ENCODE measurements at places on chromosomes 1 and 21.

GRCh38 chr1:42469727-42470126 lies 6.6 kb downstream of the CCDC30 start:
- no peak for DNase-seq

- DNase-seq: no peak
Observed at GRCh38 chr1:62599044-62599443, 1.7 kb downstream of the ANGPTL3 start.

DNA sequence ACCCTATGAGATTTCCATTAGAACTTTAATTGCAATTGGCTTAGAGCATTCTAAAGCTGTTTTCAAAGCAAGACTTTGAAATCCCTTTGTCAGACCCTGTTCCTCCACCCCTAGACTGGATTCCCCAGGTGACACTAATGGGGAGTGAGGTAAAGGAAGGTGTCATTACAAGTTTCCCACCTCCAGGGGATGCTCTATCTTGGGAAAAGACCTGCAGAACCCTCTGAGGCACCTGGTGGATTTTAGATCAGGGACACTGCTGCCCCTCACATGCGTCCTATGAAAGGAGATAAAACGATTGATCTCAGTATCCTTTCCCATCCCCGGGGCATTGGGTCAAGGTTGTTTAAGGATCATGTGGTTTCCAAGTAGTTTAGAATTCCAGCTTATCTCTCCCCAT lies 80.3 kb upstream of the RGS4 start:
- DNase-seq: no peak

GRCh38 chr1:17352419-17352909 lies 19.5 kb upstream of the PADI6 start:
- no peak for DNase-seq

GRCh38 chr1:12617511-12617900 lies 504 bp downstream of the DHRS3 start:
- no peak for DNase-seq

DNA sequence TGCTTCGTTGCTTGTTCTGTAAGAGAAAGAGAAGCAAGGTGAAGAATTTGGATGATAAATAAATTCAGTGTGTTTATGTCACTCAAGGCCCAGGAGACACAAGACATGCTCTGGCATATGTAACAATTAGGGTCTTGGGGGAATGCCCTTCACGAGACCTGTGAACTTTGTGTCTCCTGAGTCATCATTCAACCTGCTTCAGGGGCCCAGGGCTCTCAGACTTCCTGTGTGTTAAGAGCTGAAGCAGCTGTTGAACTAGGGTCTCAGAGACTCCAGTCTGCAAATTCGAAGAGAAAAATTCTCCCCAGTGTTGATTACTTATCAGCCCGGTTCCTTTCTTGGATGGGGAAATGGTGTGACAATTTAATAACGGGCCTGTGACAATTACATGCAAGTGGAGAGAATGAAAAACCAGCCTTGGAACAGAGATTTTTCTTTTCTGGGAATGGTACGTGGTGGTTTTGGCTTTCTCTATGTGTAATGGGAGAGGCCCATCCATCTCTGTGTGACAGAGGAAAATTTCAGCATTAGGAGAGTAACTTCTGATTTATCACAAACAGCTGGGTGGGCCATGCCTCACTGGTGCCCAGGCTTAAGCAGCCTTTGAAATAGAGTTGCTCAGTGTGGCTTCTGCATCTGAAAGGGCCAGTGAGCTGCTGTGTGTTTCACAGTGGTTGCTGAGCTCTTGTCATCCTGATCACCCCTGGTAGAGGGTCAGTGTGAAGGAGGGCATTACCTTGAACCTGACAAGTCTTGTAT lies 22.4 kb downstream of the HUNK start:
- no peak for DNase-seq

GRCh38 chr1:204301171-204301957 lies 58.4 kb downstream of the PLEKHA6 start:
- DNase-seq: no peak

DNA sequence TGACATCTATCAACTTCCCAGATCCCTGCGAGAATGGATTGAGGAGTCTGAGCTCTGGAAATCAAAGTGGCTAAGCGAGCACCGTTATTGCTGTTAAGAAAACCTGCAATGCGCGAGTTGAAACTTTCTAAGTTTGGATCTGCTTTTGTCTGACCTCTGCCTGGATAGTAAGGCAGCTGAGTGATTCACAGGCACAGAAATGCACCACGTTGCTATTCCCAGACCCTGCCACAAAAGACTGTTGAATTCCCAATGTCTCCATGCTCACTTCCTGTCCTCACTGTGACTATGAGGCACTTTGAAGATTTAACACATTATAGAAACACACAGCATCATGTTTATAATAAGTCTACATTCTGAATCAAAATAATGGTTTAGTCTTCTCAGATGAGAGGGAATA lies 27.1 kb upstream of the CNIH3 start:
- DNase-seq: no peak

- DNase-seq: peak; percentile 73
Observed at GRCh38 chr1:234617986-234618736, 8.2 kb upstream of the IRF2BP2 start.

GRCh38 chr21:42057851-42058437 lies 13.2 kb upstream of the UMODL1 start:
- no peak for DNase-seq

GRCh38 chr1:35573198-35574124 lies at the start of gene TFAP2E:
TSS of gene TFAP2E (plus strand) at chr1:35573314. CDS start at chr1:35573578, 264 bp downstream.
- no peak for DNase-seq

DNA sequence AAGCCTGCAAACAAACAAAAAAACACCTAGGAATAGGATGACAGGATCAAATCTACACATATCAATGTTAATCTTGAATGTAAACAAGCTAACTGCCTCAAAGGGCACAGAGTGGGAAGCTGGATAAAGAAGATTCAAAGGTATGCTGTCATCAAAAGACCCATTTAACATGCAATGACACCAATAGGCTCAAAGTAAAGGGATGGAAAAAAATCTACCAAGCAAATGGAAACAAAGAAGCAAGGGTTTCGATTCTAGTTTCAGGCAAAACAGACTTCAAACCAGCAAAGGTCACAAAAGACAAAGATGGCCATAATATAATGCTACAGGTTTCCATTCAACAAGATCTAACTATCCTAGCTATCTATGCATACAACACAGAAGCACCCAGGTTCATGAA lies 16.2 kb upstream of the OR2T10 start:
- DNase-seq: no peak

DNA sequence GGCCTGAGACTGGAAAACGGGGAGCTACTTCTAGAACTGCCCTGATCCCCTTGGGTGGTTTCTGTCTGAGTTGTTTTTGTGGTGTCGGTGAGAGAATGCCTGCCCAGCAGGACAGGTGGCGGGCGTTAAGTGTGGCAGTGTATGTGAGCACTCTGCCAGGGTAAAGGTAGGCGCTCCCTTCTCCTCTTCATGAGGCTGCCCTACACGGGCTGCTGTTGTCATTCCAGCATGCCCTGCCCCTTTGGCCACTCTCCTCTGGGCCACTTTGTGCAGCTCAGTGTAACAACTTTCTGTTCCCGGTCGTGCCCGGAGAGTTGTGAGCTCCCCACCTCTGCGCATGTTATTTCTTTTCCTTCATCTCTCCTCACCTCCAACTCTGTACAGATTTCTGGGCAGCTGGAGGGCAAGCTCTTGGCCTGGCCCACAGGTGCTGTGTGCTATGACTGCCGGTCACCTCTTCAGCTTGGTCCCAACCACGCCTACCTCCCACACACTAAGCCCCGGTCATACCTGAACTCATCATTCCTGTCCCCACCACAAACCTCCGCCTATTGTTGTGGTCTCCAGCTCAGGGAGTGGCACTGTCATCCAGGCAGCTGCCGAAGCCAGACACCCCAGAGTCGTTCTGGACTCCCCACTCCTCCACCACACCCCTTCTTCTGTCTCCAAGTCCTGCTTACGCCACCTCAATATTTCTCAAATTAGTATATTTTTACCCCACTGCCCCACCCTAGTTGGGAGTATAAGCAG lies 69.0 kb downstream of the GADD45A start:
- no peak for DNase-seq

DNA sequence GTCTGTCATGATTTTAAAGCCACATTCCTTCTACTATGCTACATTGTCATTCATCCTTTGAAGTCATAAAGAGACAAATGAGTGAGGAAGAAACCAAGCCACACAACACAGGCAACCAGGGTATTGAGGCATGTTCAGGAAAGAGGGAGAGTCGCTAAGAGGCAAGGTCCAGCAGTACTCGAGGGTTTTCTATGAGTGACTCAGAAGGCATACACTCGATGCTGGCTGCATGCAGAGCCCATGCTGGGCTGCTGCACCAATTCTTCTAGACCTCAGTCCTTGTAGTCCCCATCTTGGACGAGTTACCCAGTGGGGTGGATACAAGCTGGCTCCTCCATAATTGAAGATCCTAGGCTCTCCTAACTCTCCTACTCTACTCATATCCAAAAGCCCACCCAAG lies 57.6 kb downstream of the OLFML2B start:
- no peak for DNase-seq

GRCh38 chr1:186498695-186499389 lies 37.9 kb upstream of the PDC start:
- peak; percentile 49 for DNase-seq

Data from BJ (cell line).